ENCODE measurements at places on chromosomes 12 and 14.

DNA sequence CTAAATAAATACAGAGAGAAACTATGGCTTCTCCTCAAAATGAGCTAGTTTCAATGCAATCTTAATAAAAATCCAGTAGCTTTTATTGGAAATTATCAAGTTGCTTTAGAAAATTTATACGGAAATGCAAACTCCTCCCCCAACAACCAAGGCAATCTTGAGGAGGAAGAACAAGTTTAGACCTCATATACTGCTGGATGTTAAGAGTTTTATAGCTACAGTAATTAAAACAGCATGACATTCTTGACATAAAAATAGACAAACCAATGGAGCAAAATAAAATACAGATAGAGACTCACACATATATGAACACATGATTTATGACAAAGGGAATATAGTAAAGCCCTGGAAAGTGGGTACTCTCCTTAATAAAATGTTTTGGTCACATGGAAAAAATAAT, 368.7 kb downstream of the C12orf75 start:
- no peak for ATAC-seq

DNA sequence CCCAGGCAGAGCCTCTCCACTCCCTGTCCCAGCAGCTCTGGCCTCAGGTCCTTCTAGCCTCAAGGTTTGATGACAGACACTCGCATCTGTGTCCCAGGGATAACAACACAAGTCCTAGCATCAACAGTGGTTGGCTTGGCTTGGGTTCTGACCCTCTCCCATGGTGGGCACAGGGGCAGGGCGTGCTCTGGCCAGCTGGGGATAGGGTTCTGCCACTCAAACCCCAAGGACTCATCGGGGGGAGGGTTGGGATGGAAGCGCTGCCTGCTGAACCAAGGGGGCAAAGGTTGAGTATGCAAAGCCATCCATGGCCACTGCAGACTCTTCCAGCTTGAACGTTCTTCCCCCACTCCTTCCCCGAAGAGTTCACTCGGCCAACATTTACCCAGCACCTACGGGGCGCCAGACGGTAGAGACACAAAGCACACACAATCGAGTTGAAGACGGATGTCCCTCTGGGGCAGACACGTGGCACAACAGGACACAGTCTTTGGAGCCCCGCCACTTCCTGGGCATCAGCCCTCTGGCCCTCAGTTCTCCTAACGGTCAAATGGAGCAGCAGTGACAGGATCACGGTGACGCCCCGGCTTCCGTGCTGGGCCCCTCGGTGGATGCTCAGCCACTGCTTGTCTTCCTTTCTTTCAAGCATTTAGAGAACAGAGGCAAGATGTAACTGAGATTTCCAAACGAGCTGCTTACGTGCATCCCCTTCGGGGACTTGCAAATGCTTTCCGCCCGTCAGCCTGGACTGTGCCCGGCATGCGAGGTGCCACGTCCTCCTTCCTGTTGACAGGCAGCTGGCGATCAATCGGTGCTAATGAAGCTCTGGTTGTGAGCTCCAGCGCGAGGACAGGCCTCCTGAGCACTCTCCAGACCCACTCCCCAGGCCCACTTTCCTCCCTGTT, 42.6 kb downstream of the DLK1 start:
- no peak for ATAC-seq

DNA sequence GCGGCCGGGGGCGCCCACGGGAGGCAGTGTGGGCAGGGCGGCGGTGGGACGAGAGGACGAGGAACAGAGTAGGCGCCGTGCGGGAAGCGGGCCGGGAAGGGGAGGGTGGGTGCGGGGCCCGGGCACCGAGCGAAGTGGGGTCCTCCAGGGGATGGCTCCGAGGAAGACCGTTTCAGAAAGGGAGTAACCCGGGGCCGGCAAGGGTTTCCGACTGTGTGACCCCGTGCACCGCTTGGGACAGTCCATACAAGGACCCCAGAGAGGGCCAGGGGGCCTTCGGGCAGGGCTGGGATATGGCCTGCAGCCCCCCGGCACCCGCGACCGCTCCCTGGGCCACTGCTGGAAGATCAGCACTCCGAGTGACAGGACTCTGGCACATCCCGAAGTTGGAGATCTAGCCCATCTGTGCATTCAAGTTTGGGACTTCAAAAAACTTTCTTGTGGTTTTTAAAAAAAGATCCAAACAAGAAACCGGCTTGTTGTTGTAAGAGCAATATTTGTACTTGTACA, 448 bp downstream of the TSPAN9 start:
- ATAC-seq: peak; percentile 8

- no peak for ATAC-seq
These were observed 454.1 kb upstream of the FLRT2 start for GRCh38 chr14:85075694-85076476.

DNA sequence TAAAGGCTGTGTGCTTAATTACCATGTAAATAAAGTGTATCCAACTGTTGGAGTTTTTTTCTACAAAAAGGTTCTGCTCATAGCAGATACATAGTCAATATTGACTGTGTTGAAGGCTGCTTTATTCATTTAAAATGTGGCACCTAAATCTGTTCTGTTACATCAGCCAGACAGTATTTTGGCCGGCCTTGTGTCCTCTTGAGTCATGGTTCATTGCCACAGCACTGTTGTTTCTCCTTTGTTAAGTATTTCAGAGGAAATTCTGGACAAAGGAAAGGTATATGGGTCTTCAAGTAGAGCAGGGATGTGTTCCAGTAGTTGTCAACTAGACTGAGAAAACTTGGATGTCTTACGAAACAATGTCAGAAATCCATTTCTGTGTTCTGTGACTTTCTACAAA, 95.5 kb downstream of the SLC38A6 start:
- ATAC-seq: no peak

DNA sequence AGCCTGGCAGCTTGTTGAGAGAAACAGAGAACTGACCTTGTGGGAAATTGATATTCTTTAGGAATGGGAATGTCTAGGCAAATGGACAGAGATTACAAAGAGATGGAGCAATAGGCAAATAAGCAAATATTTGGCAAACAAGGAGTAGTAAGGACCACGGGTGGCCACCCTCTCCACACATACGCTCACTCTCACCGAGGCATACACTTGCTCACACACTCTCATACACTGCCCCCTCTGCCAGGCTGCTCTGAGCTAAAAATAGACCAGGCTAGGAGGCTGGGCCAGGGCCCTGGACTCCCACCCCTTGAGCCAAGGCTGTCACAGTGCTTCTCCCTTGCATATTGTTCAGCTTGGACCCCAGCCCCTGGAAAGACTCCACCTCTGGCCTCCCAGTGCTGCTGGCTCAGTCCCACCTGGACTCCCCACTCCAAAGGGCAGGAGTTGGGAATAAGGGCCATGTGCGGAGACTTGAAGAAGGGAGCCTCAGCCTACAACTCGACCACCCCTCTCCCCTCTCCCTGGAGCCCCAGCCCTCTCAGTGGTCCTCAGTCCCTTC, 1.1 kb downstream of the PPP1R1A start:
- ATAC-seq: peak; percentile 15

DNA sequence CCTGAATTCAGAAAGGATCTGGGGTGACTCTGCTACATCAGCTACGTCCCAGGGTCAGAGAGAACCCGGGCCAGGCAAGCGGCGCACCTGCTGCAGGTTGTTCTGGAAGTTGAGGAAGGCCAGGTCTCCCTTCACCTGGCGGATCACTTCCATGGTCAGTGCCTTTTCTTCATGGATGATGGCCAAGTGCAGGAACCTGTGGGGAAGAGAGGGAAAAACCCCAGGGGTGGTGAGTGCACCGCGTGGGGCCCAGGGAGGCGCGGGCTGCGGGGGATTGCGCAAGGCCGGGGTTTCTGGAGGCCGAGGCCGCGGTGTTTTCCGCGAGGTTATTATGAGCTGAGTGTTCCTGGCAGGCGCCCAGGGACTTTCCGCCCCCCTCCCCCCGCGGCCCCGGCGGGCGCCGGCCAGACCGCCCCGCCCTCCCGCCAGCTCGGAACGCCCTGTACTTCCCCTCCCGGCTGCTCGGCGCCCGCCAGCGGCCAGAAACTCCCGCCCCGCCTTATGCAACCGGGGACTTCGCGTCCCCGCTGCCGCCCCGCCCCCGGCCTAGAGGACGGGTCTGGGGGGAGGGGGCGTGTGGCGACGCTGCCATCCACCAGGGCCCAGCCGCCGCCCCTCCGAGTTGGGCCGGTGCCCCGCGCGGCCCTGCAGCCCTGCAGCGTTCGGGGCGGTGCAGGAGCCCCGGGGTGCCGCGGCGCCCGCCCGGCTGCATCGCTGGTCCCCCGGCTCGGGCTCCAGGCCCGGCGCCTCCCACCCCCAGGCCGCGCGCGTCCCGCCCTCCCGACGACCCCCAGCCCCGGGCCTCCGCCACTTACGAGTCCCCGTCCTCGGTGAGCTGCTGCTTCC, 723 bp downstream of the NFKBIA start:
- ATAC-seq: peak; percentile 77

DNA sequence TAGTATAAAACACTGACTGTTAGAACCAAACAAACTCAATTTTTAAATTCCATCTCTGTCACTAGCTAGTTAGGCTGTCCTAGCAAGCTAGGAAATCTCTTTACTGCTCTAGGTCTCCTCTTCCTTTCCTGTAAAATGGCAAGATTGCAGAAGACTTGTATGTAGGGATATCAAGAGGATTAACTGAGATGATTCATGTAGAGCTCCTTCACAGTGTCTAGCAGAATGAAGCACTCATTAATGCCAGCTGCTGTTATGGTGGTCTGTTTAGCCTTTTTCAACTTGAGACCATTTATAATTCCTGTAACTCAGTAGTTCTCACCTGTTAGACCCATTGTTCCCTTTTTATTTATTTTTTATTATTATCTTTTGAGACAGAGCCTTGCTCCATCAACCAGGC, 67.8 kb upstream of the KCNH3 start:
- ATAC-seq: peak; percentile 19

DNA sequence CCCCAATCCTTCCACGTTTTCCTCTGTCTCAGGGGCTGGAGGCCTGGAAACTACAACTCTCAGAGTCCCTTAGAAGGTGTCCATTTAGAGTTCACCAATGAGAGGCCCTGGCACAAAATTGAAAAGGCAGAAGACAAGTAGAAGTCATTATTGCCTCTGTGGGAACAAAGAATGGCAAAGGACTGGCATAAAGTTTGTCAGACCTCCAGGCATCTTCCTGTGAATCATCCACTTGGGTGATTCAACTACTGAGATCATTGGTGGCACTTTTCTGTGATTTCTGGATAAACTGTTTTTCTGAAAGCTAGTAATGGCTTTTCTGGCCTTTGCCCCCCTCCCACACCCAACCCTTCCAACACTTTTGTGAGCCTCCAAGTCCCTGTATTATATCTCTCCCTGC, 42.6 kb upstream of the C12orf42 start:
- no peak for ATAC-seq

- ATAC-seq: no peak
These were observed 44.4 kb upstream of the GSG1 start for GRCh38 chr12:13147688-13148484.

DNA sequence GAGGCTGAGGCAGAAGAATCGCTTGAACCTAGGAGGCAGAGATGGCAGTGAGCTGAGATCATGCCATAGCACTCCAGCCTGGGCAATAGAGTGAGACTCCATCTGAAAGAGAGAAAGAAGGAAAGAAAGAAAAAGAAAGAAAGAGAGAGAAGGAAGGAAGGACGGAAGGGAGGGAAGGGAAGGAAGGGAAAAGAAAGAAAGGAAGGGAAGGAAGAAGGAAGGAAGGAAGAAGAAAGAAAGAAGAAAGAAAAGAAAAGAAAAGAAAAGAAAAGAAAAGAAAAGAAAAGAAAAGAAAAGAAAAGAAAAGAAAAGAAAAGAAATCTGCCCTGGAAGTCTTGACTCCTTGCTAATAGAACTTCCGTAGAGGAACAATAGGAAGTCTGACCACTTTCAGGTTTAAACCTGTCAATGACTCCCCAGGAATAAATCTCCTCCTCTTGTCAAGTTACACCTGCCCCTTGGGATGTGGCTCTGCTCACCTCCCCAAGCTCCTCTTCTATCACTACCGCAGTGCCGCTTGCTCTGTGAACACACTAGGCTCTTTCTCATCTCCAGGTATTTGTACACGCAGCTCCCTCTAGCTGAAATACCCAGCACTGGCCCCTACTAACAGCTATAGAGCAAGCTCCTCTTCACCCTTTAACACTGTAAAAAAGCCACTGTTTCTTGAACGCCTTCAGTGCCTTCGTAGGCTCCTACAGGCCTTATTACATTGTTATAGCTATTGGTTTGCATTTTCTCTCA, 773.1 kb upstream of the TBX3 start:
- ATAC-seq: no peak

DNA sequence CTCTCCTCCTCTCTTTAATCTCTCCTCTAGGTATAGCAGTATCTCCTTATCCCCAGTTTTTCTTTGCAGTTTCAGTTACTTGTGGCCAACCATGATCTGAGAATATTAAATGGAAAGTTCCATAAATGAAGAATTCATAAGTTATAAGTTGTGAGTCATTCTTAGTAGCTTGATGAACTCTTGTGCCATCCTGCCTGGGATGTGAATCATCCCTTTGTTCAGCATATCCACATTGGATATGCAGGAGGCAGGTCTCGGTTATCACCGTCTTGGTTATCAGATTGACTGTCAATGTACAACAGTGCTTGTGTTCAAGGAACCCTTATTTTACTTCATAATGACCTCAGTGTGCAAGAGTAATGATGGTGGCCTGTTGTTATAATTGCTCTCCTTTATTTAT, 134.0 kb downstream of the TMEM117 start:
- ATAC-seq: peak; percentile 86

- no peak for ATAC-seq
These were observed 677 bp downstream of the NOS1 start for GRCh38 chr12:117360551-117361346.

DNA sequence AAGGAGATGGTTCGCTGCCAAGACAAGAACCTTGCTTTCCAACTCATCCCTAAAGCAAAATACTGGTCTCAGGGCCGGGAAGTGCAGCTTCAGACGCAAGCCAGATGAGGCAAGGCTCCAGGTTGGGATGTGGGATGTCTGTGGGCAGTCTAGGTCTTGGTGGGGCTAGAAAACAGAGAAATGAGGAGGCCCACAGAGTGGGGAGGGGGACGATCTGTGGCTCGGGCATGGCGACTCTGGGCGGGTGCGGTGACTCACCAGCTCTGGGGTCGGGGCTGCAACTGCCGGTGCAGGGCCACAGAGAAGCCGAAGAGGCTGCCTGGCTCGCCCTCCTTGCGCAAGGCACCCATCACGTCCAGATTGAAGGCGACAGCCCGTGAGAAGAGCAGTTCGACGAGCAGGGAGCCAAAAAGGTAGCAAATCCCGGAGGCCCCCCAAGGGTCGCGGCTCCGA, 459 bp downstream of the ITGA7 start:
- peak; percentile 38 for ATAC-seq

- no peak for ATAC-seq
These were observed 7.4 kb downstream of the TXNRD1 start for GRCh38 chr12:104222976-104223375.

GRCh38 chr14:70886421-70887206, 20.6 kb upstream of the PCNX1 start:
- ATAC-seq: no peak

DNA sequence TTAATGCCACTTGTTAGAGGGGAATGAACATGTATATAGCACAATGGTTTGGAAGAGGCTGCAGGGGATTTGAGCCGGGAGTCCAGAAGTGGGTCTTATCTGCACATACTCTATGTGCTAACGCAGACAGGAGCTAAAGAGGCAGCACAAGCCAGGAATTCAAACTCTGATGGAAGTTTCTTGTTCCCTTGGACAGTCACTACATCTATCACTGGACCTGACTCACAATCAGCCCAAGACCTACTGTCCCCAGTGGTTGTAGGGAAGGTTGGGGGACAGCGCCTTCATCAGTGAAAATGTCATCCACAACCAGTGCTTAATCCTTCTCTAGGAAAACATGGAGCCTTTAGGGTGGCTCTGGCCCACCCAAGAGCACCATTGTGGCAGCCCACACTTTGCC, 107.8 kb downstream of the GCH1 start:
- ATAC-seq: no peak

Measured in SK-N-SH treated with all-trans-retinoic acid at 6 μM for 48 hours (cell line).